ENCODE measurements at places on chromosomes 12 and 14. TPM values are rescaled to one million over a fixed set of nuclear protein-coding genes. Genes with fewer than 3 reads are reported as not detected.

- DNase-seq, result no peak
Measured at GRCh38 chr14:22375321-22375930, 213.6 kb downstream of the DAD1 start.

- DNase-seq, result no peak
Measured at GRCh38 chr14:87952307-87953094, 40.5 kb downstream of the GALC start.

- no peak for DNase-seq
Measured at GRCh38 chr12:104551313-104551931, 94.7 kb downstream of the CHST11 start.

- no peak for DNase-seq
Measured at GRCh38 chr12:8532045-8532444, 8.7 kb downstream of the CLEC4E start.

- no peak for DNase-seq
Measured at GRCh38 chr12:108312693-108313189, 26.4 kb downstream of the CMKLR1 start.

DNA sequence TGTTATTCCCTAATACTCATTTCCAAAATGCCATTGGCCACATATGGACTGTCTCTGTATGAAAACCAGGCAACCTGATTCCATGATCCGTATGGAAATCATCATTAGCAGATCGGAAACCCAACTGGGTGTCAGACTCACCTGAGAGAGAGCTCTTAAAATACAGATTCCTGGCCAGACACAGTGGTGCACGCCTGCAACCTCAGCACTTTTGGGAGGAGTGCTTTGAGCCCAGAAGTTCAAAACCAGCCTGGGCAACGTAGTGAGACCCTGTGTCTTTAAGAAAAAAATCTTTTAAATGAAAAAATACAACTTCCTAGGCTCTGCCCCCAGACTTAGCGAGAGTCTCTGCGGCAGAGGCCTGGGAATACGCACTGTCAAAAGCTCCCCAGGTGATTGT lies 37.4 kb downstream of the PLXNC1 start:
- no peak for DNase-seq

GRCh38 chr12:22545255-22545654 lies 913 bp upstream of the C2CD5 start:
- DNase-seq, result no peak

DNA sequence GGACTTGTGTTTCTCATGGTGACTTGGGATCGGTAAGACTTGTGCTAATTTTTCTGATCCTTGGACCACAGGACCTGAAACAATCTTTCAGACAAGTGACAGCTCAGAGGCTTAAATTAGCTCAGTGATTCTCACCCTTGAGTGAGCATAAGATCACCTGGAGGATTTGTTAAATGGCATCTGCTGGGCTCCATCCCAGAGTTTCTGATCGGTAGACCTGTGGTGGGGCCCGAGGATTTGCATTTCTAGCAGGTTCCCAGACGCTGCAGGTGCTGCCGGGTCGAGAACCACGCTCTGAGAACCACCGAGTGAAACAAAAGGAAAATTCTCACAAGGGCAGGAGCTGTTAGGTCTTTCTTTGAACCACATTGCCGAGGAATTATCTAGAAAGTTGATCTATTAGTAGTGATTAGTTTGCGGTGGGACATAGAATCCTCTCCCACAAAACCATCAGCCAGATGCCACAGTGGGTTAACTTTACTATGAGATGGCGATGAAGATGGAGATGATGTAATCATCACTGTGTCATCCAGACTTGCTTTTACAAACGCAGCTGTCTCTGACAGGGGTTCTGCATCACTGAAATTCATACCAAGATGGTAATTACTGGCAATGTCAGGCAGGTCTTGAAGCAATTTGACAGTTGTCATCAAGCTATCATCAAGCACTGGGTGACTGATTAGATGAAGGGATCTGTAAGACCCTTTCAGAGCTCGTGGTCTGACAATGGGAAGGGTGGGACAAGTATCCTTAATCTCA lies 184.0 kb downstream of the AACS start:
- no peak for DNase-seq

- no peak for DNase-seq
Measured at GRCh38 chr12:6941782-6942181, 1.8 kb upstream of the RNU7-1 start.

- DNase-seq, result no peak
Measured at GRCh38 chr12:45357539-45358417, 141.9 kb downstream of the ANO6 start.

DNA sequence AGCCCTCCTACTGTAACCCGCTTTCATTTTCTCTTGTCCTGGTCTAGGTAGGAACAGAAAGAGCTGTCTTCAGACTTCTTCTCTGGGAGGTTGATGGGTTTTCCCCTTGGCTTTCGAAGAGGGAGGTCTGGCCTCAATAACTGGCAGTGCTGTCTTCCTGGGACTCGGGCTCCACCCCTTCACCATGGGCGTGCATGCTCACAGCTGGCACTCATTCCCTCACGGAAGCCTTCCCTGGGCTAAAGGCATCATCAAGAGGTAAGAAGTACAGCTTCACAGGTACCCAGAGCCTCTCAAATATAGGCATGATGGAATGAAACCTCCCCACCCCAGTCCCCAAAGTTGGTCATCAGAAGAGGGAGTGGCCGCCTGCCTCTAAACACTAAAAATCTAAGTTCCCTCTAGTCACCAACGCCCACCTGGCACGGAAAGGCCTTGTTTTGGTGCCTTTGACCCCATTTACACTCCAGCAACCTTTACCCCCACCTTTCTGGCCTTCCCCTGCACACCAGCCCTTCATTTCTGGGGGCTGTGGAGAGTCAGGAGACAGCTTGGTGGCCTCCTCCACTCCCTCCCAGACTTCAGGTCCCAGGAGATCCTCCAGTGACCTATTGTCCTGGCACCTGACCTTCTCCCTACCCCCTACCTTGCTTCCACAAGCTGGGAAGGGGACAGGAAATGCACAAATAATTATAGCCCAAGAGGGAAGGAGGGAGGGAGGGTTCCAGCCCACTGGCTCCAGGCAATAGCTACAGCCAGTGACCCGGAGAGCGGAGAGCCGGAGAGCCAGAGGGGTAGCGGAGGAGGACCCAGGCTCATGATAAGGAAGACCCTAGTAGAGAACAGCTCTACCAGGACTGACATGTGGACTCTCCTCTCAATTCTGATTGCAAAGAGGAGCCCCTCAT lies 2.8 kb downstream of the RAPGEF3 start:
- DNase-seq, result no peak

GRCh38 chr12:127881371-127882140 lies 385.4 kb upstream of the TMEM132C start:
- no peak for DNase-seq

DNA sequence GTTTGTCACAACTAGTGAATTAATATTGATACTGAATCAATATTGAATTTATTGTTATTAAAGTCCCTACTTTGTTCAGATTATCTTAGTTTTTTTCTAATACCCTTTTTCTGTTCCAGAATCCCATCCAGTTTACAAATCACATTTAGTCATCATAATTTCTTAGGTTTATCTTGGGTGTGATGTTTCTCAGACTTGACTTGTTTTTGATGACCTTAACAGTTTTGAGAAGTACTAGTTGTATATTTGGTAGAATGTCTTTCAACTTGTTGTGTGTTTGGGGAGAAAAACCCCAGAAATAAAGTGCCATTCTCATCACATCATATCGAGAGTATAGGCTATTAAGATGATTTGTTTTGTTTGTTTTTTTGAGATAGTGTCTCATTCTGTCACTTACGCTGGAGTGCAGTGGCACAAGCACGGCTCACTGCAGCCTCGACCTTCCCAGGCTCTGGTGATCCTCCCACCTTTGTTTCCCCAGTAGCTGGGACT lies 19.5 kb downstream of the MRPS35 start:
- DNase-seq, result no peak

GRCh38 chr12:77153706-77154105 lies 88.3 kb upstream of the E2F7 start:
- DNase-seq, result no peak

DNA sequence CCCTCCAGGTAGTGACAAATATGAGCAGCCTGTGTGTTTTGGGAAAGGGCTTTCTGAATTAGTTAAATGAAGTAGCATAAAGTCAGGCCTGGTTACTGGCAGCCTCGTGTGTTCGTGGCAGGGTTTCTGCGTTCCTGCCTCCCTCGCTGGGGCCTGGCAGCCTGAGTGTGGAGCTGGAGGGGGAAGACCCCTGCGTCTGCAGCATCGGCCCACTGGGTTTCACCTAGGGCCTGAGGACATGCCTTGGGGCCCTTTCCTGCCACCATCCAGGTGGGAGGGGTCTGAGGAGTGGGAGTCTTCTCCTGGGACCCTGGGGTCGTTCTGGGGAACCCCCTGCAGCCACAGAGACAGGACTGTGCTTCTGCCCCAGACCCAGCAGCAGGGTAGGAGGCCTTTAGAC lies 20.4 kb upstream of the AMN start:
- no peak for DNase-seq

DNA sequence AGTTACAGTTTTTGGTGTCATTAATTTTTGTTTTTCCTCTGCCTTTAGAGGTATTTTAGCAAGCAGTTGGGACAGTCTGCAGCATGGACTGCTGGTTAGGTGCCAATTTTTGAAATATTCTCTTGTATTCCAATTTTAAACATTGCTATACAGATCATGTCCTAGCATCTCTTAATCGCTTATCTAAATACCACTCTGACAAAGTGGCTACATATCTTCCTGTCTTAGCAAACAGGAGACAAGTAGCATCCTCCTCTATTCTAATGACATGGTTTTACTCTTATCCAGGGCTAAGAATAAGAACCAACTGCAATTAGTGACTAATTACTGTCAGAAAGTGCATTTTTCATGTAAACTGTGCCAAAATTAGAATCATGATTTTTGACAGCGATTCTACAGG lies 117.8 kb upstream of the ATP2B1 start:
- no peak for DNase-seq

- DNase-seq, result no peak
Measured at GRCh38 chr14:88792473-88793258, at the start of gene EML5. Gene EML5 (minus strand): TSS chr14:88792953. CDS start chr14:88792503, 450 bp downstream.

GRCh38 chr12:68162374-68162773 lies 2.8 kb upstream of the IFNG start:
- DNase-seq, result no peak

- no peak for DNase-seq
Measured at GRCh38 chr12:111006621-111007020, 86.2 kb upstream of the MYL2 start.

- DNase-seq, result no peak
Measured at GRCh38 chr14:102424520-102424919, 61.8 kb downstream of the TECPR2 start.

Gene RPGRIP1
- not detected for total RNA-seq

Gene SOAT2
- not detected for total RNA-seq

Gene TEX52
- not detected for total RNA-seq

Gene ADCK1
- 5.2 TPM for total RNA-seq

Gene YEATS4
- 17.6 TPM for total RNA-seq

Gene SUOX
- total RNA-seq, result 29.0 TPM

Gene PLEK2
- total RNA-seq, result not detected

Gene ITGB7
- total RNA-seq, result 1.7 TPM

Gene SAMD15
- 0.52 TPM for total RNA-seq

Gene PRB2
- not detected for total RNA-seq

Gene PLCZ1
- total RNA-seq, result not detected

Gene SMOC1
- 0.57 TPM for total RNA-seq

Gene OR6C68
- total RNA-seq, result not detected

Gene POTEM
- not detected for total RNA-seq

Gene NEUROD4
- not detected for total RNA-seq

Gene PDE3A
- total RNA-seq, result 114 TPM

Gene IAPP
- total RNA-seq, result not detected

Gene ARHGAP9
- 6.0 TPM for total RNA-seq
